ENCODE measurements at places on chromosomes 3 and 15.

GRCh38 chr3:115517457-115518050 lies 105.8 kb upstream of the GAP43 start:
- no peak for DNase-seq

- DNase-seq, result no peak
These were observed 12.5 kb upstream of the RPP14 start for GRCh38 chr3:58293516-58293915.

- DNase-seq, result no peak
These were observed 190.5 kb downstream of the GREM1 start for GRCh38 chr15:32908135-32908801.

- DNase-seq, result no peak
These were observed 7.8 kb downstream of the GLDN start for GRCh38 chr15:51349156-51349844.

DNA sequence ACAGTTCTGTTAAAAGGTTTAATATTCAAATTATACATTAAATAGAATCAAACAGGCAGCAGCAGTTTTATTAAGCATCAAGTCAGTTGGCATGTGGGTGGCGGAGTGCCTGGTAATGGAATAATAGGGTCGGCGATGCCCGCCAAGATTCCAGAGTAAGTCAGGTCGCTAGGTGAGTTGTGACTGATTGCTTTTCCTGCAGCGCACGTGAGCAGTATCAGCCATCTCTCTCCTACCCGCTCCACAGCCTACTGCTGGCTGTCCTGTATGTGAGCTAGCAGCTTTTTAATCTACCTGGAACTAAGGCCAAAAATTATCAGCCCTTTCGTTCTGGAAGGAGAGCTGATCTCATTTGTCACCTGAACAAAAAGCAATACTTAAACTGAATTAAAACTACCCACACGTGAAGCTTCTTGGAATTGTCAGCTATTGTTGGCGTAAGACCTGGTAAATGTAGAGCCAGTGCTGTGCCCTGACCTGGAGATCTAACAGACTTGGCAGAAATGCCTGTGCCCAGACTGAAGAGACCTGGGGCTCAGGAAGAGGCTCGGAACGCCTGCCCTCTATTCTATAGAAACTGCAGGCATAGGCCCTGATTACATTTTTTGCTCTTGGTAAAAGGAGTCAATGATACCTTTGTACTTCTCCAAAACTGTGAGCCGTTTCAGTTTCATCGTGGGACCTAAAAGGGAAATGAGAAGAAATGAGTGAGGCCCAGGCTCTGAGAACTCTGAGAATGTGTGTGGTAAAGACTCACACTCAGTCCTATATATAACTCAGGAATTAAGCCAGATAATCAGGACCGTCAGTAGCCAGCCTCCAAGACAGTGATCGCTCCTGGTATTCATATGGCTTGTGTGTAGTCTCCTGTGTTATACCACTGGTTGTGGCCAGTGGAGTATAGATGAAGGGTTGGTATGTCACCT lies 21.9 kb downstream of the IDH3A start:
- DNase-seq, result no peak
